ENCODE measurements at places on chromosomes 12 and 14.
A peak's percentile ranks its signal among the peaks of the same experiment; 100 is the strongest.

DNA sequence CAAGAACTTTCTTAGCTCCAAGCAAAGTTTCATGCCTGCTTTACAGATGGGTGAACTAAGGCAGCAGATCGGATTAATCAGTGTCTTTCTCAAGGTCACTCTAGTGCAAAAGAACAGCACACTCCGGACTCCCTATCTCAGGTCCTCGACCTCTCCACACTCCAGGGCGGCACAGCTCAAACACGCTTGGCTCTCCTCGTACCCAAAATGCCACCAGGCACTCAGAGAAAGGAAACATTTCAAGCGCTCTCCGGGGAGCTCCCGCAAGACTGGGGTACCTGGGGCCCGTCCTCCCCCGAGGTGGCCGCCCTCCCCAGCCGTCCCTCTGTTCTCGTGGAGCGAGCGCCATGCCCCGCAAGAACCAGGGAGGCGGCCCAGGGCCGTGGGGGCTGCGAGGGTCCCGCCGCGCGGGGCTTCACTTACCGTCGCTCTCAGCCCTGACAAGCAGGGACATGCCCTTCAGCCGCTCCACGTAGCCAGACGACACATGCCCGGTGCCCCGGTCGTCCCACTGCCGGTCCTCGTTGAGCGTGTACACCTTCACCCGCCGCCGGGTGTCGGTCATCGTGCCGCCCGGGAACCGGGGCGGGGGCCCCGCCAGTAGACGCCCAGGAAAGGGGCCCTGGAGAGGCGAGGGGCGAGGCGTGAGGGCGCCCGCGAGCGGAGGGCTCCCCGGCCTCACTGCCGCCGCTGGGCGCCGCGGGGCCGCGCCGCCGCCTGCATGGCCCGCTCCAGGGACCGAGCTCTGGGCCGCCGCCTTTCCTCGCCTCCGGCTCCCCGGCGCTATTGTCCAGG, 830 bp downstream of the PPP4R3A start:
- peak; percentile 53 for DNase-seq

DNA sequence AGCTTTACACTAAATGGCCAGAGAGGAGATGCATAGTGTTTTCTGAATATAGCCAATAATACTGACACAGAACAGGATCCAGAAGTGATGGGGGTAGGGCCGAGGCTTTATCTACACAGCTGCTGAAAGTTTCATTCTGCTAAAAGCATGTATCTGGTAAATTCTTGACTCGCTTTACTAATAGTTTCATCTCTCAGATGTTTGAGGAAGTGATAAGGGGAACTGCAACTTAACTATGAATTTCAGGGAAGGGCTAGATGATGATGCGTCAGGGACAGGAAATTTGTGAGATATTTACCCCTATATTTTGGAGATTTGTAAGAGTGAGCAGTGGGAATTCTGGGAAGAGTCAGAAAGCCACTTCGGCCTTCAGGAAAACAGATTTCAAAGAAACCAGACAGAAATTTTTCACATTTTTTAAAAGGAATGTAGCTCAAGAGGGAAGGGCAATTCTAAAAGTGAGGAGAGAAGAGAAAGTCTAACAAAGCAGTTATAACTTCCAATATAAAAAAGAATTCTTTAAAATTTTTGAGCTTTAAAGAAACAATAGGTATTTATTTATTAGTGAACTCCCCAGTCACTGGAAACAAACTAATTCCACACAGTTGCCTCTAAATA, 243.1 kb downstream of the BCAT1 start:
- no peak for DNase-seq

DNA sequence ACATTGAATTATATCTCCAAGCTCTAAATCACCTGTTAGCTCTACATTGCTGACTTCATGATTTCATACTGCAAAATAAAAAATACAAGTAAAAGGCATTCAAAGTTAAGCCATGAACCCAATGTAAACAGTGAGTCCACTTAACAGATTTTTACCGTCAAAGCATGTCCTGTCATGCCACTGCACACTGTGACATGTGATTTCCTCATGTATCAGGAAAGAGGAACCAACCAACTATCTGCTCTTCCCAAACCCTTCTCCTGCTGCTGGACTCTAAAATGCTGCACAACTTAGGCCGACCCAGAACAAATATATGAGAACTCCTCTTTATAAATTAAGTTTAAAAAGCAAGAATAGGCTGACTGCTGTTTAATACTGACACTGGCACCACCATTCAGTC, 37.5 kb downstream of the TM7SF3 start:
- no peak for DNase-seq

GRCh38 chr14:40221428-40221827, 789.2 kb upstream of the FBXO33 start:
- DNase-seq = no peak

GRCh38 chr14:39038542-39038941, 64.5 kb downstream of the SEC23A start:
- no peak for DNase-seq

- DNase-seq = no peak
These were observed 450 bp upstream of the TDG start for GRCh38 chr12:103965255-103965589.

- no peak for DNase-seq
These were observed 51.2 kb downstream of the DRAM1 start for GRCh38 chr12:101928556-101928955.

DNA sequence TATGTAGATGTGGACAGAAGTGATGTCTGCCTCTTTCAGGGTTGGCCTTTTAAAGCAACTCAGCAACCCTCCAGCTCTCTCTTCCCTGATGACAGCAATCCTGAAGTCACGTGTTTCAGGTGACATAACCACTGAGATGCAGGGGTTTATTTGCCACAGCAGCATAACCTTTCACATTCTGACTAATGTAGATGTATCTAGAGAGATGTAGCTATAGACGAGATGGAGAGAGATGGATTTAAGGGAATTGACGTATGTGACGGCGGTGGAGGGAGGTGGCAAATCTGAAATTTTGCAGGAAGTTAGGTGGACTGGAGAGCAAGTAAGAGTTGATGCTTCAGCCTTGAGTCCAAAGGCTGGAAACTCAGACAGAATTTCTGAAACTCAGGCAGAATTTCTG, 126.0 kb downstream of the ZFP36L1 start:
- DNase-seq = no peak

DNA sequence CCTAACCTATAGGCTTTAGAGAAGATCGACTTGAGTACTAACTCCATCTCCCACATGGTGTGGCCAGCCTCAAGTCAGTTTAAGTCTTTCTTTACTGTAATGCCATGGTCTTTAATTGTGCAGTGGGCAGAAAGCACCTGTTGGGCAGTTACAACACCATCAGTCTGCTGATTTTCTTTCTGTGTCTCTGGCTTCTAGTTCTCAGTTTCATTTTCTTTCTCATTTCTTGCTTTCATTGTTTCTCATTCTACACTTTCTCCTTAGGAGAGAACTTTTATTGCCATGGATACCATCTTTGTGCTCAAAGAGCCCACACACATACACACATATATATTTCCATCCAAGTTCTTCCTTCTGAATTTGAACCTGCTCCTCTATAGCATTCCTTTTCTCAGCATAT, 96.1 kb upstream of the SLC16A7 start:
- no peak for DNase-seq

- no peak for DNase-seq
These were observed 13.2 kb downstream of the PGF start for GRCh38 chr14:74942181-74942580.

GRCh38 chr12:77841521-77841920, 10.8 kb downstream of the NAV3 start:
- peak; percentile 23 for DNase-seq

DNA sequence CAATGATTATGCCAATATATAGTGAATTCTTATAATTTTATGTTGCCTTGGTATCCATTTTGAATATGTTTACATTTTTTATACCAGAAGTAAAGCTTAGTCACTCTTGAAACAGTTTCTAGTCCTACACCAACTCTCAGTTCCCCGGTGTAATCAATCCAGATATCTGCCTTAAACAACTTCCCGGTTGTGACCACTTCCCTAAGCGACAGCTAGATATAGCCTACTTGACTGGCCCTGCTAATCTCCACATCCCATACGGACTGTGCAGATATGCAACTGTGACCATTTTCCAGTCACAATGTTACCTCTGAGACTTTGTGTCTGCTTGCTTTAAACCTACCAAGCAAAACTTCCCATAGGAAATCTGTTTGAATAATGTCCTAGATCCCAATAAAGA, 1551.5 kb upstream of the SEL1L start:
- no peak for DNase-seq

GRCh38 chr12:87413784-87414183, 615.4 kb downstream of the C12orf50 start:
- no peak for DNase-seq
